IPS DF 6.9 (cell line): ENCODE measurements at places on chromosomes 2 and 18.

DNA sequence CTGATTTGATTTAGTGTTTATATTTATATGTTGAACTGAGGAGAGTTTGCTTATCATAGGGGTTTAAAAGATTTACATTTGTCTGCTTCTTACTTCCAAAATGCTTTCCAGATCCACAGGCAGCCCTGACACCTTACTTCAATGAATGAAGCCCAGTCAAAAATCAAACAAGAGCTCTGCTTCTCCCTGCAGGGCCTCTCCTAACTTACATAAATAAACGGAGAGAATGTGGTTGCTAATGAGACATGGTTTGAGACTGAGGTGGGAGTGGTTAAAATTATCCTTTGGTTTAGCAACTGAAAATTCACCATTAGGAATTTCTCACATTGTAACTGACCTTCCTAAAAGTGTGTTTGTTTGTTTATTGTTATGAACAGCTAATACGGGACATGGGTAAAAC, 612.3 kb upstream of the FANCL start:
- DNase-seq: no peak

DNA sequence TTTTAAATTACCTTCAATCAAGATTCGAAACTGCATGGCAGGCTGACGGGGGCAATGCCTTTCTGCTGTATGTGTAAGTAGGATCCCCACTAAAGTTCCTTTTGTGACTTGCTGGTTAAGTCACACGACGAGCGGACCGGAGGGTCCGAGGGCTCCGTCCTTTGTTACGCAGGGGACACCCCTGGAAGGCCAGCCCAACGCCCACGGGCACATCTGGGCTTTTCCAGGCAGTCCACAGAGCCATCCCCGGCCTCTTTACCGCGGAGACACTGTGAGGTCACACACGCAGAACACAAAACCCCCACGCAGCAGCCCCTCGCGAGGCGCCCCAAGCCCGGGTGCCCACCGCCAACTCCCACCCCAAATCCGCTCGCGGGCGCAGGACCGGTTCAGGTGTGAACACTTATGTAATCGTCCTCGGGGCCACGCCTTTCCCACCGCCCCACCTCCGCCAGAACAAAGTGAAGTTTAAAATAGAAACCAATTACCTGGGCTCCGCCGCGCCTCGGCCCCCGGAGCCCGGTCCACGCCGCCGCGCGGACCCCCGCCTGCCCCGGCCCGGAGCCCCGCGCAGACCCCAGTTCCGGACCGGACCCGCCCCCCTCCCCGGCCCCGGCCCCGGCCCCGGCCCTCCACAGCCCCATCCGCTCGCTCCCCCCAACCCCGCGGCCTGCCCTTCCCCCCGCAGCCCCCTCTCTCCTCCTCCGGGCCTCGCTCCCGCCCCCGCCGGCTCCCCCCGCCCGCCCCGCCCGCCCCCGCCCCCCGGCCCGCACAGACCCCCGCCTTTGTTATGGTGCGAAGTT, 4.2 kb downstream of the ZNF516 start:
- no peak for DNase-seq

- DNase-seq: no peak
These were observed 1.0 kb upstream of the LDLRAD4 start for GRCh38 chr18:13217466-13217961.

DNA sequence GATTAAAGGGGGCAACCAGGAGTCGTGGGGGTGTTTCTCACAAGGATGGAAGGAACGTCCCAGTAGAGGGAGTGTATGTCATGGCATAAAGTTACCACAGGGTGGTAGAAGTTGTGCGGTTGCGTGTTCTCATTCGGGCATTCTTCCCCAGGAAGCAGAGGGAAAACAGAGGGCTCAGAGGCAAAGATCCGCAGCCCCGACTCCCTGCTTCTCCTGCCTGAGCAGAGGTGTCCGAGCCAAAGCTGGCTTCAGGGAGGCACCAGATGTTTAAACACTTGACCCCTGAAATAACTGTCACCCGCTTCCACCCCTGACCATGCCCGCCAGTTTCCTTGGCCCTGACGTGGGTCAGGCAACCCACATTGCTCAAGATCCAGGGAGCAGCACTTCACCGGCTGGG, 83.7 kb downstream of the EN1 start:
- peak; percentile 60 for DNase-seq

DNA sequence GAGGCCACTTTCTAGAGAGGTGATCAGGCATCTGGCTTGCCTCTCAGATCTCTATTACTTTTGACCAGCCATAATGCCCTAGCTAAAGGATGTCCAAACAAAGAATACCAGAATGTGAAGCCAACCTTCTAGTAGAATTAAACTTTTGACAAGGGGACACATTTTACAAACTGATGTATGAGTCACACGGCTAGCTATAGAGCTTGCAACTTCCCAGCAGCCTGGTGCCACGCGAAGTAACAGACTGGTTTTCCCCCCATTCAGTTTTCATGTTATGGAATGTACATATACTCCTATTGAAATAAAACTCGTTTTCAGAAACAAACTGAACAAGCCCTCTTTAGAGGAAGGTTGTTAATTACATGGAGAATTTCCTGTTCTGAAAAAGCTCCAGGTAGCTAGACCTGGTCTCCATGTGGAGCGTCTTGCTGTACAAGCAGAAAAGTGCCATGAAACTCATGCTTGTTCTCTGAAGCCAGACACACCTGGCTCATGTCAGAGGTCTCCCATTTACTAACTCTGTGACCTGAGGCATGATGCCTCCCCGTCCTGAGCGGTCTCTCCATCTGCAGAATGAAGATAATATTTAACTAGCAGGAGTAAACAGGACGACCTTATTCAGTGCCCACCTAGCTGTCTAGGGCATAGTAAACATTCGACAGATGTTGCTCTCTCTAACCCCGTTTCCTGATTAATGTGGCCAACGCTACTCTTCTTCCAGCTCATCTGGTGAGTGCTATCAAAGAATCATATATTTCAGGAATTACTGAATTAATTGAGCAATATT, 81.5 kb upstream of the MAP3K20 start:
- DNase-seq: no peak
